ENCODE measurements at places on chromosomes 2 and 18. TPM values are rescaled to one million over a fixed set of nuclear protein-coding genes. Genes with fewer than 3 reads are reported as not detected.

Gene DYSF
- total RNA-seq, result 7.0 TPM

Gene CXCR2
- total RNA-seq, result 0.48 TPM

Gene HOXD3
- not detected for total RNA-seq

Gene ACMSD
- total RNA-seq, result 1.7 TPM

Gene GATA6
- total RNA-seq, result 5.1 TPM

Gene HOXD4
- total RNA-seq, result not detected

Gene MEP1B
- not detected for total RNA-seq

Gene ATG9A
- total RNA-seq, result 34.0 TPM

Gene RBM43
- total RNA-seq, result 1.3 TPM

Gene POTEJ
- not detected for total RNA-seq

Gene LCT
- total RNA-seq, result not detected

Gene HOXD12
- not detected for total RNA-seq

Gene AQP12B
- total RNA-seq, result not detected

Gene COLEC12
- total RNA-seq, result 0.24 TPM

Gene C18orf54
- total RNA-seq, result 1.7 TPM

Gene NFU1
- total RNA-seq, result 27.9 TPM

Gene LRATD1
- 16.6 TPM for total RNA-seq

Gene G6PC2
- not detected for total RNA-seq

Gene ITGA6
- 471 TPM for total RNA-seq

Gene TTN
- total RNA-seq, result under 0.01 TPM

Gene EFEMP1
- total RNA-seq, result 188 TPM
